ENCODE measurements at places on chromosomes 11 and 22. TPM values are rescaled to one million over a fixed set of nuclear protein-coding genes. Genes with fewer than 3 reads are reported as not detected.

OR51E2 gene
- polyA plus RNA-seq = 0.83 TPM

GRCh38 chr22:47032091-47032943 is 269.9 kb downstream of the TBC1D22A start:
- no peak for DNase-seq

OR8D1 gene
- polyA plus RNA-seq = 0.05 TPM

GRCh38 chr11:129289350-129290040 is 86.2 kb upstream of the BARX2 start:
- DNase-seq = no peak

BTBD18 gene
- polyA plus RNA-seq = 0.19 TPM

DNA sequence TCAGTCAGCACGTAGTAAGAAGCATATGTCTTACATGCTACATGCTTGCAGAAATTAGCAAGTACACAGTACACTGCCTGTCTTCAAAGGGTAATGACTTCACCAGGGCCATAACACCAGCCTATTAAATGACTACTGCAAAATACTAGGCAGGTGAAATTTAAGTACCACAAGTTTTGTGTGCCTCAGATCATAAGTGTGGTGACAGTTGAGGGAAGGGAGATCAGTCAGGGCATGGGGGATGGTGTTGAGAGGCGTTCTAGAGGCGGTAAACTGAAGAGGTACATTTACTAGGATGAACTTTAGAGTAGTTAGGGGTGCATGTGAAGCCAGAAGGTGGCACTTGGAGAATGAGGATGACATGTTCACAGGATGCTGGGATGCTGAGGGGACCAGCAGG is 22.0 kb downstream of the AMOTL1 start:
- DNase-seq = no peak

DNA sequence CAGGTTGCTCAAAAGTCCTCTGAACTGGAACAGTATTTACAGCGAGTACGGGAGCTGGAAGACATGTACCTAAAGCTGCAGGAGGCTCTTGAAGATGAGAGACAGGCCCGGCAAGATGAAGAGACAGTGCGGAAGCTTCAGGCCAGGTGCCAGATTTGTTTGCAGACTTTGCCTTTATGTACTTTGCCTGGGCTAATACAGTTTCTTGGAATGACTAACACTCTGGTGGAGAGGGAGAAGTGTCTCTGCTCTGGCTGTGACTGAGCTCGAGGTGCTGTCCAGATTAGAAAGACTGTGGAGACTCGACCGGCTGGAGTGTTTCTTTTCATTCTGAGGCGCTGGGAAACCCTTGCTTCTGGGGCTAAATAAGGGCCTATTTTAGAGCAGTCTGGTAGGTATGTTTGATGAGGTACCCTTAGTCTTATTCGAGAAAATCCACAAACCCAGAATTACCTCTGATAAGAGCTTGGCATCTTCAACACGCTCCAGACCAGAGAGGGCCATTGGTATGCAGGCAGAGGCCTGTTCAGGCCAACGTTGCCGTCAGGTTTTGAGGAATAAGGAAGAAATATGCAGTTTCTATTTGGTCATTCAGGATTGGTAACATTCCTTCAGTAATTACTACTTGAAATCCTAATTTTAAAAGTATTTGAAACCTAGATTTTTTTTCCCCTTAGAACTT is 76.5 kb downstream of the SWAP70 start:
- DNase-seq = no peak

DNA sequence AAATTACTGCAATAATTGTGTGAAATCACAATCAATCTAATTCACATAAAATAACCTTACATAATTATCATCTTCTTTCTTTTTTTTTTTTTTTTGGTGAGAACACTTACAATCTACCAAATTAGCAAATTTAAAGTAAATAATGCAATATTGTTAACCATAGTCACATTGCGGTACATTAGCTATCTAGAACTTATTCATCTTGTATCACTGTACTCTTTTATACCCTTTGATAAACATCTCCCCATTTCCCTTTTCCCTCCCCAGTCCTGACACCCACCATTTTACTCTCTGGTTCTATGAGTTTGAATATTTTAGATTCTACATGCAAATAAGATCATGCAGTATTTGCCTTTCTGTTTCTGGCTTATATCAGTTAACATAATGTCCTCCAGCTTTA is 24.0 kb upstream of the PRAME start:
- no peak for DNase-seq

BBOX1 gene
- 0.37 TPM for polyA plus RNA-seq

GRCh38 chr11:17992916-17993315 is 19.9 kb downstream of the SERGEF start:
- no peak for DNase-seq

TRIM6 gene
- 1.4 TPM for polyA plus RNA-seq

DNA sequence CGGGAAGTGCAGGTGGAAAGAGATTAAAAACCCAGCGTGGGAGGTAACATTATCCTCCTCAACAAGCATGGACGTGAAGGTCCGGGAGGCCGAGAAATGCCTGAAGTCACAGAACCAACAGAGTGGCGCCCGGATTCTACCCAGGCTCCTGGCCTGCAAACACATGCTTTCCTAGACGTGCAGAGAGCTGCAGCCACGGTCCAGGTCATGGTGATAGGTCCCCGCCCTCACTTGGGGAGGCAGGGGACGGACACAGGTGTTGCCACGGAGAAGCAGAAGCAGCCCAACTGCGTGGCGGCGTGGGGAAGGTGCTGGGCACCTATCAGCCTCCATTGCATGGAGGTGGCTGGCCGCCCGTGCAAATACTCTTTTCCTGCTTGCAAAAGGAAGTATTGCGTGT is 148.8 kb downstream of the MPPED1 start:
- DNase-seq = no peak

OLFML1 gene
- polyA plus RNA-seq = 35.0 TPM

- no peak for DNase-seq
These were observed 83.9 kb upstream of the C11orf87 start for GRCh38 chr11:109338131-109338530.

SYT8 gene
- 0.54 TPM for polyA plus RNA-seq

- DNase-seq = no peak
These were observed 19.4 kb downstream of the HTR3A start for GRCh38 chr11:113994077-113994954.

DYNC2H1 gene
- polyA plus RNA-seq = 10.1 TPM

DNA sequence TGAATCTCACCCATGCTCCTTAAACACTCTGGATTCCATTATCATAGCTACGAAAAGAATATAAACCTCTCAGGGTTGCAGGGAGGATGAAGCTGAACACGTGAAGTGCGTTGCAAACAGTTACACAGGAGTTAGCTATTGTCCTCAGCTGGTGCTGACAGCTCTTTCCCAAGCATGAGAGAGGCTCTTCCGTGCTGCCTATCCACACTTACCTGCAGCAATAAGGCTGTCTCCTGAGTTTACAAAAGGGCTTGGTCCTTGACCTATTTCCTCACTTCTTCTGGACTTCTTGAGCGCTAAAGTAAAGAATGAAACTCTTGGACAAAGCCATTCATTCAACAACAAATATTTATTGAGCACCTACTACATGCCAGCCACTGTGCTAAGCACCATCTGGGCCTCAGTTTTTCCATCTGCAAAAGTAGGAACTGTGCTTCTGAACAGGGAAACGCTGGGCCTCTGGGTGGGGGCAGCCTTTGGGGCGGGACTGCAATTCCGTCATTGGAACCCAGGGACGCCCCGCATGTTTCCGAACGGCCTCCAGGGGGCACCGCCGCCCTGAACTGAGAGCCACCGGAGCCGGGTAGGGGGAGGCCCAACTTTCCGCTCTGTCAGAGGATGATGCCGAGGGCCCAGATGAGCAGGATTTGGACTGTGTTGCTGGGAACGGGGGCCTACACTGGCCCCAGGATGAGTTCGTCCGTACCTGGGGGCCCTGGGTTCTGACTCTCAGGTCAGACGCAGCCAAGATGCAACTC is 651 bp upstream of the ARL2 start:
- DNase-seq = peak; percentile 74

DNA sequence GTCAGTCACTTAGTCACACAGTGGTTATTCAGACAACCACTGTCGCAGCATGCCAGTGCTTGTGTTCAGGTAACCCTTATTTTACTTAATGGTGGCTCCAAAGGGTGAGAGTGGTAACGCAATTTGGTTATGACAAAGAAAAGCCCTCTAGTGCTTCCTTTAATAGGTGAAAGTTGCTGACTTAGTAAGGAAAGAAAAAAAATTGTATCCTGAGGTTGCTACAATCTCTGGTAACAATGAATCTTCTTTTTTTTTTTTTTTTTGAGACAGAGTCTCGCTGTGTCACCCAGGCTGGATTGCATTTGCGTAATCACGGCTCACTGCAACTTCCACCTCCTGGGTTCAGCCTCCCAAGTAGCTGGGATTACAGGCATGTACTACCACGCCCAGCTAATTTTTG is 64.5 kb downstream of the C11orf91 start:
- DNase-seq = no peak

NARS2 gene
- 16.4 TPM for polyA plus RNA-seq

GRCh38 chr11:85114786-85115185 is 512.4 kb downstream of the DLG2 start:
- DNase-seq = no peak

MMP27 gene
- polyA plus RNA-seq = not detected

DNA sequence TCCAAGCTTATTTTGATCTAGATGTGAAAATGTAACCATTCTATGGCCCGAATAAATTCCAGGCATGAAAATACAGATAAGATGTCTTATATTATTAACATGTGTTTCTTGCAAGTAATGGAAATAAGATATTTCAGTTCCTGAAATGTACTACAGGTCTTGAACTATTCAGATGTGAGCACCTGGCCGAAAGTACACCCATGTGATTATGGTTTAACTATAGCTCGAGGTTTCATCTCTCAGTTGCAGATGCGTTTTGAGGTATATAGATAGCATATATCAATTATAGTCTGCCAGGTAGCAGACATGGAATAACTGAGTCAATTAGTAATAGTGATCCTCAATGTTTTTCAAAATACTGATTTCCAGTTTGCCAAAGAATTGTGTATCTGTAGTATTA is 68.3 kb downstream of the DDIAS start:
- no peak for DNase-seq

DNA sequence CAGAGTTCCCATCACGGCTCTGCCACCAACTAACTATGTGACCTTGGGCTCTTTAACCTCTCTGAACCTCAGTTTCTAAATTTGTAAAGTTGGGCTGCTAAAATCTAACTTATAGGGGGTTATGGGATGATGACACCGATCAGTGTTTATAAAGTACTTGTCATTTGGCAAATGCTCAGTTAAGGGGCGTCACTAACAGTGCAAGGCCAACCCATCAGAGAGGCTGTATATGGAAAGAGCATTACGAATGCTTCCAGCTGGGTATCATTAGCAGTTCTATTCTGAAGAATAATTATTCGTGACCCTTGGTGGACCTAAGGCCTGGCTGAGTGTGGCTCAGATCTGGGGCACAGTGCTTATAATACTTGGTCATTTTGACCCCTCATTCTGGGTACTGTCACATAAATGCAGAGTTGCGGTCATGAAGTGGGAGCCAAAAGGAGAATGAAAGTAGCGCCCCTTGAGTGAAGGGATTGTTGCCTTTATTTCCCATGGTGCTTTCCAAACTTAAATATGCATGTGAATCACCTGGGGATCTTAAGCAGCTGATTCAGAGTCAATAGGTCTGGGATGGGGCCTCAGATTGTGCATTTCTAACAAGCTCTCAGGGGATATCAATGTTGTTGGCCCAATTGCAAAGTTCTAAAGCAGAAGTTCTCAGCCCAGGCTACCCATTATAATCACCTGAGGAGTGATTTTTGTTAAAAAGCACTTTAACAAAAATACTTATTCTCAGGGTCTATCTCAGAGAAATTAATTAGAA is 115.8 kb downstream of the CSNK2A3 start:
- no peak for DNase-seq

GRCh38 chr22:18024276-18024939 is at the start of gene MICAL3:
TSS of gene MICAL3 (minus strand) at chr22:18024561. CDS start at chr22:17906812, 117,749 bp downstream.
- no peak for DNase-seq

DNA sequence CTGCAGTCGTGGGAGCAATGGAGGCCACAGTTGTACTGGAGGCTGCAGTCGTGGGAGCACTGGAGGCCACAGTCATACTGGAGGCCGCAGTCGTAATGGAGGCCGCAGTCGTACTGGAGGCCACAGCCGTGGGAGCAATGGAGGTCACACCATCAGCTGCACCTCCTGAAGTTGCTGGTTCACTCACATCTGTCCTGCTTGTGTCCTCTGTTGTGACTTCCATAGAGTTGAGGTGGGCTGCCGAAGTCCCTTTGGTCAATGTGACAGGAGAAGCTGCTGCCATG is 9.3 kb downstream of the C11orf24 start:
- DNase-seq = no peak

DNA sequence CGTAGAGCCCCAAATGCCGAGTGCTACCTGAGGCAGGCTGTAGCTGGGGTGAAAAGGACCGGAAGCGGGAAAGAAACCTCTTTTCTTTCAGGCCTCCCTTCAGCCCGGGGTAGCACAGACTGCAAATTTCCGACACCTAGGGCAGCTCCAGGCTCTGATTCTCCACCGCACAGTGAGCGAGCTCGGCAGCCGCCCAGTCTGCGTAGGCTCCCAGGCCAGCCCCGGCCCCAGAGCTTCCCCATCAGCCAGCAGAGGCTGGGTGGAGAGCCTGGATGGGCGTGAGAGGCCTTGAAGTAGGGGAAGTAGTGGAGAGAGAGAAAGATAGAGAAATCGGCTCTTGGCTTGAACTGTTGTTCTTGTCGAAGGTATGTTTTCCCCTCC is 9.3 kb upstream of the PAX6 start:
- no peak for DNase-seq

SYT7 gene
- polyA plus RNA-seq = 3.3 TPM

SOX10 gene
- polyA plus RNA-seq = 4.9 TPM

DNA sequence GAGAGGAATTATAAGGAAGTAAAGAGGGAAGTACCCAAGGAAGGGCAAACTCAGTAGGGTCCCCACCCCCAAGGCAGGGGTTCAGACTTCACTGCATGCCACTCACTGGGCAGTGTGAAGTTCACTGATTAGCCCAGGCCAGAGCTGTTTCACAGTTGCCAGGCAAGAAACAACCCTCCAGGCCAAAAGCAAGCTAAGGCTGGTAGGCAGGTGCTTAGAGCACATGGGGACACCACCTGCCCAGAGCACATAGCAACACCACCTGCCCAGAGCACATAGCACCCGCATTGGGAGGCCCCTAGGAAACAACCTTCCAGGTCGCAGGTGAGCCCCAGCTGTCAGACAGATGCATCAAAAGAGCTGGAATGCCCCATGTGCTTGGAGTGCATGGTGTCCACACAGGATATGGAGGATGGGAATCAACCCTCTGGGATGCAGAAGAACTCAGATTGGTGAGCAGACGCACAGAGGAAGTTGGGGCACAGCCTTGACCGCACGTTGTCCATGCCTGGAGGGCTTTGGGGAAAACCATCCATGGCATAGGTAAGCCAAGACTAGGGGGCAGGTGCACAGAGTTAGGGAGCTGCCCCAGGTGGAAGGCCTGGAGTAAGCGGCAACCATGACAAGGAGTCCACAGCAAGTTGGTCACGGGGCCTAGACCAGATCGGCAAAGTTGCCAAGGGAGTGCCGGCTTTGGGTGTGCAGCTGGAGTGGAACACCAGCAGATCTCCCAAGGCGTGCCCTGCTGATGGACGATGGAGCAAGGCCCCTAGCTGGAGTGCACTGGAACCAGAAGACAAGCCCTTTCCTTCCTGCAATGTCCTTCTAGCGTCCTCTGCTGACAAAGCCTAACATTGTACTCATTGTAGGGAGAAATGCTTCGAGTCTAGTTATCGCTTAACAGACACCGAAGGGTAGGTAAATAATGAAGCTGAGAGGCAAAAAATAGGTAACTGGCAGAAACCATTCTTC is 7.8 kb upstream of the TMEM216 start:
- no peak for DNase-seq
